Aorta (tissue), 5 donors: ENCODE measurements at places on chromosomes 11 and 22. TPM values are rescaled to one million over a fixed set of nuclear protein-coding genes. Genes with fewer than 3 reads are reported as not detected.

The NEFH gene
- 0.36 TPM for total RNA-seq

- DNase-seq, result no peak
Measured at GRCh38 chr11:69086152-69087132, 37.7 kb downstream of the TPCN2 start.

The RBMXL2 gene
- total RNA-seq, result not detected

GRCh38 chr22:38735465-38736256 is 20.1 kb downstream of the SUN2 start:
- peak; percentile 50 for DNase-seq

DNA sequence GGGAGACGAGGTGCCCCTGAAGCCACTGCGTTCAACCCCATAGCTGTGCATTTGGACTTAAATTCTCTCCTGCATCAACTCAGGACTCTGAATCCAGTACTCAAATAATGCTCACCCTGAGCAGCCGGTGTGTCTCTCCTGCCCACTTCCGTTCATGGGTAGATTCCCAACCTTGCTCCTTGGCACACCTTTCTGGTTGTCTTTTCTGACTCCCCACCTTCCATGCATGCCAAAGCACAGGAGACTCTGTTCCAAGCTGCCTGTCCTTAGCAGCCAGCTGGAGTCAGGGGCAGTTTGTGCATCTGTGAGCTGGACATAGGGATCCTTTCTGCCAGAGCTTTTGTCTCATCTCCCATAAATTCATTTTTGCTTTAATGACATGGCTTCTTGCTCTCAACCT is 1242.5 kb downstream of the TBC1D22A start:
- DNase-seq, result no peak

- peak; percentile 51 for DNase-seq
Measured at GRCh38 chr11:64237484-64237951, 3.1 kb downstream of the VEGFB start.

DNA sequence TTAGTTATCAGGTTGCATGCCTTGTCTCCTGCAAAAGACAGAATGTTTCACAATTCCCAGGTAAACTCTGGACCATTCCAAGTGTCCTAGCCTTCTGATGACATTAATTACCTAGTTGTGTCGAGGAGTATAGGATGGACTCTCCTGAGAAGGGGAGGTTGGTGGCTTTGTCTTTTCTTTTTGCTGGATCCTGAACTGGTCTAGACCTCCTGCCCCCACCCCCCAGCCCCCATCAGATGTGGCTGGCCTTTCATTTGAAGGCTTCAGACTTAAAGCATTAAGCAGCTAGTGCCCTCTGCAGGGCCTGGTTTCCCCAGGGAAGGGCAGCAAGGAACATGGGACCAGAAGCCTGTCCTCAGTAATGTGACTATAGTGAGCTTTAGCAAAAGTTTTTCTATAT is 9.7 kb downstream of the MCAM start:
- no peak for DNase-seq

DNA sequence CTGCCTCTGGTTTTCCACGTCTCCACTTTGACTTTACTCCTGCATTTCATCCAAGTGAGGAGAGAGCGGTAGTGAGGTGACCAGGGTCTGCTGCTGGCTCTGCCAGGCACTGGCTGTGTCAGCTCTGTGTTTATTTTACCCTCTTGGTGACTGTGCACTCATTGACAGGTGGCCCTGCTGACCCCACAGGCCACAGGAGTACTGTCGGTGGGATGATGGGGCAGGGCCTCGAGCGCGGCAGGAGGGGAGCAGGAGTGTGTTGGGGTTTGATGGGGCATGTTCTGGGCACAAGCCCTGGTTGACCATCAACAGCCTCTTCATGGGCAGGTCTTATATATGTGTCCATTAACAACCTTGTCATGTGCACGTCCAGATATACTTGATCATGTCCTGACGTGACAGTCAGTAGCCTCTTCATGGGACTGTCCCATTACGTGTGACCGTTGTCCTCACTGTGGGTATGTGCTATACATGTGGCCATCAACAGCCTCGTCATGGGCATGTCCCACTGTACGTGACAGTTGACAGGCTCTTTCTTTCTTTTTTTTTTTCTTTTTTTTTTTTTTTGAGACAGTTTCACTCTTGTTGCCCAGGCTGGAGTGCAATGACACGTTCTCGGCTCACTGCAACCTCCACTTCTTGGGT is 31.4 kb upstream of the ACR start:
- peak; percentile 31 for DNase-seq

The HEPN1 gene
- total RNA-seq, result not detected

The TRIM29 gene
- 3.6 TPM for total RNA-seq

The CARD16 gene
- 30.6 TPM for total RNA-seq
